ENCODE measurements at places on chromosomes 7 and 10.
A peak's percentile ranks its signal among the peaks of the same experiment; 100 is the strongest.

- no peak for DNase-seq
Measured at GRCh38 chr7:139370943-139371313, 11.2 kb downstream of the LUC7L2 start.

GRCh38 chr10:4086131-4086898 is 301.3 kb upstream of the KLF6 start:
- DNase-seq, result no peak

GRCh38 chr10:72274730-72275350 is 1.1 kb downstream of the DDIT4 start:
- peak; percentile 59 for DNase-seq

- DNase-seq, result no peak
Measured at GRCh38 chr10:132341781-132342180, 9.8 kb downstream of the LRRC27 start.

GRCh38 chr7:151018421-151019129 is 5.7 kb downstream of the ATG9B start:
- DNase-seq, result peak; percentile 52

- peak; percentile 40 for DNase-seq
Measured at GRCh38 chr7:3464900-3465622, 164.0 kb downstream of the SDK1 start.

GRCh38 chr10:75461672-75462649 is 30.5 kb downstream of the LRMDA start:
- DNase-seq, result no peak

- no peak for DNase-seq
Measured at GRCh38 chr7:14293434-14293833, 304.0 kb upstream of the ETV1 start.

Data from T-helper 2 cell (primary cell).